ENCODE measurements at places on chromosomes 7 and 10.
A peak's percentile ranks its signal among the peaks of the same experiment; 100 is the strongest.

GRCh38 chr7:21866731-21867130 is 79.0 kb downstream of the CDCA7L start:
- no peak for DNase-seq

- no peak for DNase-seq
These were observed 118.8 kb downstream of the JAZF1 start for GRCh38 chr7:28061824-28062196.

DNA sequence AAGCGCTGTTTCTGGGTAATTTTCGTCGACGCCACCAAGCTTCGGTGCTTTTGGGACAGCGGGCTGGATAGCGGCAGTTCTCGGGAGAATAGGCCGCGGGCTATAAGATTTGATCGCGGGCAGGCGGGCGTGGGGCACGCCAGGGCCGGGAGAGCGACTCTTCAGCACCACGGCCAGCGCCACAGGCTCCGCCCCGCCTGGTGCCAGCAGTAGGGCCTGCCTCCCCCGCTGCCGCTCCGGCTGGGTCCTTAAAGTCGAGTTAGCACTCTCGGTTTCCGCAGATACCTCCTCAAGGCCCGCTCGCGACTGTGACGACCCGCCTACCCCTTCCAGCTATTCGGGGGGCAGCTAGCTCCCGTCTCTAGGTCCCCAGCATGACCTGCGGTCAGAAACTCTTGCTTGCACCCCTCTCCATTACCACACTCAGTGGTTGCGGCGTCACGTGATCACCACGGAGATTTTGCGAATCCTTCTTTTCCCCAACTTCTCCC is 9.4 kb downstream of the NXPH1 start:
- no peak for DNase-seq

GRCh38 chr10:109880886-109881768 is 42.2 kb downstream of the XPNPEP1 start:
- DNase-seq = no peak

- DNase-seq = no peak
These were observed 41.7 kb downstream of the RGS10 start for GRCh38 chr10:119500821-119501220.

GRCh38 chr10:110717781-110718589 is 73.8 kb downstream of the RBM20 start:
- no peak for DNase-seq

DNA sequence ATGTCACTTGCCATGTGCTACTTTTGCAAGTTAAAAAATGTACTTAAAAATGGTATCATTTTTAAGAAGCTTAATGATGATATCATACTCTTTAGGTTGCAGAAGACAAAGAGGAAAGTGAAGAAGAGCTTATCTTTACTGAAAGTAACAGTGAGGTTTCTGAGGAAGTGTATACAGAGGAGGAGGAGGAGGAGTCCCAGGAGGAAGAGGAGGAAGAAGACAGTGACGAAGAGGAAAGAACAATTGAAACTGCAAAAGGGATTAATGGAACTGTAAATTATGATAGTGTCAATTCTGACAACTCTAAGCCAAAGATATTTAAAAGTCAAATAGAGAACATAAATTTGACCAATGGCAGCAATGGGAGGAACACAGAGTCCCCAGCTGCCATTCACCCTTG is 6.1 kb downstream of the LMOD2 start:
- no peak for DNase-seq

DNA sequence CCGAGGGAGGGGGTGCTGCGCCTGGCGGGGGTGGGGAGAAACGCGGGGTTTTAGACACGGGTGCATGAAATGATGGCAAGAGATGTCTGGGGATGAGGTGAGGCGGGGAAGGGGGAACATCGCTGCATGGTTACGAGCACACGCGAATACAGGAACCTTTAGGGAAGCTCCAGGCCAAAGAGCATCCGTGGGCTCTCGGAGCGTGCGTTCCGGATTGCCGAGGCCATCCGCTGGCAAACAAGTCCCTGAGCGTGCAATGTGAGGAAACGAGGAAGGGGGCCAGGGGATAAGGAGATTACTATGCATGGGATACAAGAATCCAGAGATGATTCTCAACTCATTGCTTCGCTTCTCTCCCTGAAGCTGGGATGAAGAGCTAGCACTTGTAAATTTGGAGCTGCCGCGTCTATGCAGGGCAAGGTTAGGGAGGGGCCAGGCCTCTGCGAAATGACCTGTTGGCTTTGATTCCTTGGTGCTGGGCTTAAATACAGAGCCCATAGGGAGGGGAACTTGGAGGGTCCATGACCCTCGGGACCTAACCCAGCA is 520 bp upstream of the WNT2 start:
- DNase-seq = no peak

DNA sequence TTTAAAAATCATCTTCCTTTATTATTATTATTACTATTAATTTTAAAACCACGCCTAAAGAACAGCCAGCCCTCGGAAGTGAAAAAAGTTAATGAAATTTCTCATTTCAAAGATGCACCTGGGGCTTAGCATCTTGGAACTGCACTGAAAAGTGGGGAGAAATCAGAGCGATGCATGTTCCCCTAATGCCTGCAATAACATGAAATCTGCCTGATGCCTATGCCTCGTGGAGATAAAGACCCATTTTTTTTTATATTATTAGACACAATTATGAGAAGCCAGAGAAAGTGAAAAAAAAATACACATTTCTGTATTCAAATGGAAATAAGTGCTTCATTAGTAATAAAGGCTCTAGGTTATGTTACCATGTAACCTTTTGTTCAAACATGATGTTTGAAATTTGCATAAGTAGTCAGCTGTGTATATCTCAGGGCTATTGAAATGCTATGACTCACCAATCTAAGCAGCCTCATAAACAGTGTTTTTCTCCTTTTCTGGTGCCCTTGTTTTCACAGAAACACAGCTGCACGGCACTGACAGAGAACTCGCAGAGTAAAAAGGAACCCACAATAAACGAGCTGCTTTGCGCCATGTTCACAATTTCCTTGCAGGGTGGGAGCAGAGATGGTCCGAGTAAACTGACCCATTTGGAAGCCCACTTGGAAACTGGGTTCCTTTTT is 175.8 kb upstream of the PRKCQ start:
- no peak for DNase-seq

DNA sequence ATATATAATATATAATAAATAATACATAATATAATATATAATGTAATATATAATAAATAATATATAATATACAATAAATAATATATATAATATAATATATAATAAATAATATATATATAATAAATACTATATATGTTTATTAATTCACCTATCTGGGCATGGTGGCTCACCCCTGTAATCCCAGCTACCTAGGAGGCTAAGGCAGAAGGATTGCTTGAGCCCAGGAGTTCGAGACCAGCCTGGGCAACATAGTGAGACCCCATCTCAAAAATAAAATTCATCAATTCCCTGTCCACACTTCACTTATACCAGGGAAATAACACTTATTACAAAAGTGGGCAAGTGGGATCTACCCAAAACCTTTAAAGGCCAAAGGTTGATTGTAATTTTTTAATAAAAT is 281.1 kb downstream of the PRPF18 start:
- DNase-seq = no peak

GRCh38 chr7:87188930-87189329 is 30.6 kb downstream of the TMEM243 start:
- no peak for DNase-seq

DNA sequence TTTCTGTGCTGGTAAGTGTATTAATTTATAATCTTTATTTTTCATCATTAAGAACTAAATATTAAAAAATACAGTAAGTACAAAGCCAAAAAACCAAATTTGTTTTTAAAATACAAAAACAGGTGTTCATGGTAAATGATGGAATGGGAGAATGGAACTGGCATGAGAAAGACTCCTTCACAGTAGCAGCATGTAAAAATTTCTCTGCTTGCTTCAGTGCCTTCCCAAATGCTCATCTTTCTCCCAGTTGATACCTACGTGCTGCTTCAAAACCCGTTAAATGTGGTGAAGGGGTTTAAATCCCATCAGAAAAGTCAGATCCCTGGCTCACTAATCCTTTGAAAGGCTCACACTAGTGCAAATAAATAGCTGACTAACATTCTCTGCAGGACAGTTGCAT is 4.2 kb downstream of the RNF133 start:
- DNase-seq = no peak

DNA sequence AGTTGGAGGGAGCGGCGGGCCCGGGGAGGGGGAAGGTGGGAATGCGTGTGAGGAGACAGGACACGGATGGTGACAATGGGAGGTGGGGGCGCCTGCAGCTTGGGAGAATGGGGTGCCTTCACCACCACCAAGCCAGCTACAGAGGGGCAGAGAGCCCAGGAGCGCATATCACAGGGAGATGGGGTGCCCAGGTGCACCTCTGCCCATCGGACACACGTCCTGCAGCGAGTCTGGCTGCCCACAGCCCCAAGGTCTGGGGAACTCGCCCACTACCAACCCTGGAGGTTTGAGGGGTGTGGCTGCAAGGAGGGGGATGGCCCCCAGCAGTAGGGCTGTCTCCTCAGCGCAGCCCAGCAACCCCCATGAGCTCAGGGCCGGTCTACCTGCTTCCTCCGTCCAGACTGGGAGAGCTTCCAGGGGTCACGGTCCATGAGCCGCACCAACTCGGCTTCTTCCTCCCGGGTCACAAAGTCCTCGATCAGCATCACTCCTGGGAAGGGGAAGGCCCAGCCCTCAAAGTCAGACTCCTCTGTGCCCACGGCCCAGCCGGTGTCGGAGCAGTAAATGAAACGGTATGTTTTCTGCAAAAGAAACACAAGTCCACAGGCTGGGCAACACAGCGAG is 5.3 kb downstream of the ALKBH4 start:
- DNase-seq = no peak

GRCh38 chr10:113003052-113003451 is 53.0 kb downstream of the TCF7L2 start:
- DNase-seq = peak; percentile 36

DNA sequence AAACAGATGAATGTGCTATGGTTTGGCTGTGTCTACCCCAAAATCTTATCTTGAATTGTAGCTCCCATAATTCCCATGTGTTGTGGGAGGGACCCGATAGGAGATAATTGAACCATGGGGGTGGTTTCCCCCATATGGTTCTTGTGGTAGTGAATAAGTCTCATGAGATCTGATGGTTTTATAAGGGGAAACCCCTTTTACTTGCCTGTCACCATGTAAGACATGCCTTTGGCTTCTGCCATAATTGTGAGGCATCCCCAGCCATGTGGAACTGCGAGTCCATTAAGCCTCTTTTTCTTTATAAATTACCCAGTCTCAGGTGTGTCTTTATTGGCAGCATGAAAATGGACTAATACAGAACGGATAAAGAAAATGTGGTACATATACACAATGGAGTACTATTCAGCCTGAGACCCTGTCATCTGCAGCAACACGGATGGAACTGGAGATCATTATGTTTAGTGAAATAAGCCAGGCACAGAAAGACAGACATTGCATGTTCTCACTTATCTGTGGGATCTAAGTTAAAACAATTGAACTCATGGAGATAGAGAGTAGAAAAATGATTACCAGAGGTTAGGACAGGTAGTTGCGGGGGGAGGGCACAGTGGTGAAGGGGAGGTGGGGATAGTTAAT is 587.6 kb upstream of the NRP1 start:
- no peak for DNase-seq

DNA sequence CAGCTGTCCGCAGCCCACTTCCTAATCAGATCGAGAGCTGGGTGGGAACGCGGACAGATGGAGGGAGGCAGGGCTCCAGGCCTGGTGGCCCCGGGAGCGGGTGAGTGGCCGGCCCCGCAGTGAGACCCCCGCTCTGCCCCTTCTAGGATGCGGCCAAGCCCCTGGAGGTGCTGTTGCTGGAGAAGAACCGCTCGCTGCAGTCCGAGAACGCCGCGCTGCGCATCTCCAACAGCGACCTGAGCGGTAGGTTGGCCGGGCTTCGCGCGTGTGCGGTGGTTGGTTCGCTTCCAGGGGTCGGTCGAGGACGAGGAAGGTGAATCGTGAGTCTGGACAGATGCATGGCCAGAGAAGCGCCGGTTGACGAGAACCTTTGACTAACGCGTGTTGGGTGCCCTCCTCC is 91.3 kb upstream of the SH2B2 start:
- no peak for DNase-seq

DNA sequence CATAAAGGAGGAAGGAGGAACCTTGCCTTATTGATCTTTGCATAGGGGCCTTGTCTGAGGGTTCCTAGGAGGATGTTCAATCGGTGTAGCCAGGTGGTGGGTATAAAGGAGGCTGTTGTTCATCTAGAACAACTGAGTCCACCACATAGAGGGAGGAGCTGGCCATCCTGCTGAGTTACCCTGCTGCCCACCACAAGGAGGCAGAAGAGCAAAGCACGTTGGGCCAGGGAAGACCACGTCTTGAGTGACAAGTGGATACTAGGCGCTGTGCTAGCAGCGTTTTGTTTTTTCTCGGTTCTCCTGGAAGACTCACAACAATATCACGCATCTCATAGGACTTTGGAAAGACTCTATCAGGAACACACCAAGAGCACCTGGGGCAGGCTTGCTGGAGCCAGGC is 20.0 kb downstream of the FOXI2 start:
- no peak for DNase-seq

DNA sequence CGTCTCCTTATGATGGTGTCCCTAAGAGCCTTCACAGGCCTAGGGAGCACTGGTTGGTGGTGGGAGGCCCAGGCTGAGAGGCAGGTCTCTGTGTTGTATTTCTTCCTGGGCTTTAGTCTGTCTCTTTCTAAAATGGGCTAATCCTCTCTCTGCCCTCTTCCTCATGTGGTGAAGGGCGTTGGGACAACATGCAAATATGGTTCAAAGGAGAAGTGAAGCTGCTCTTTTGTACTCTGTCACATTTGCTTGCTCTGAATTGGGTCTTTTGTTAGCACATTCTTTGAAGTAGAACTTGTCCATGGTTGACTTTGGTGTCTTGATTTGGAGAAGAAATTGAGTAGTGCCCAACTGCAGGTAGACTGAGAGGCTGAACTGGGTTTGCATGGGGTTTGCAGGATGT is 814 bp downstream of the HK1 start:
- no peak for DNase-seq

GRCh38 chr7:131328377-131329175 is 900 bp downstream of the MKLN1 start:
- no peak for DNase-seq

DNA sequence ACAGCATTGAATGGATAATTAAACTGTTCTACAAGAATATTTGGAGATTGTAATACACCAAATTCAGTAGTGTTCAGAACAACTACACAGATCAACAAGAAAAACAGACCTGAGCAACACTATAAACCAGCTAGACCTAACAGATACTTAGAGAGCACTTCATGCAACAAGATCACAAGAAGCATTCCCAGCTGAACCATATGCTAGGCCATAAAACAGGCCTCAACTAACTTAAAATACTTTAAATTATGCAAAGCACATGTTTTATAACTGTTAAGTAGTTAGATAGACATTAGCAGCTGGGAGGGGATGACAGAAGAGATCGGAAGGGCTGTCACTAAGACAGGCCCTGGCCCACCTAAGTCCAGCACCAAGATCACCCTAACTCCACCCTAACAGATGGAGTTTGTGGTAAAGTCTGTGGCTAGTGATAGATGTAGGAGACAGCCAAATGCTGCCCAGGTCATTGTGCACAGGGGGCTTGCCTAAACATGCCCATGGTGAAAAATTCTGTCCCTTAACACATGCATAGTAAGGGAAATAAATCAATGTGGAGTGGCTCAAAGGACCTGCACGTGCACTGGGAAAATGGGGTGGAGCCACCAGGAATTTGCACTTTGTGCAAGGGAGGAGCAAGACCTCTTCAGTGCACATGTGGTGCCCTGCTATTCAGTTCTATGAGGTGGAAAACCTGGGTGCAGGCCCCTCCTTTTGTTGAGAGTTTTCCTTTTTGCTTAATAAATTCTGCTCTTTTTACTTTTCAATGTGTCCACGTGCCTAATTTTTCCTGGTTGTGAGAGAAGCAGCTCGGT is 567.8 kb upstream of the NRG3 start:
- DNase-seq = no peak

Data from amygdala (tissue), 56 donors.